ENCODE measurements at places on chromosomes 2 and 18. TPM values are rescaled to one million over a fixed set of nuclear protein-coding genes. Genes with fewer than 3 reads are reported as not detected.

The GREB1 gene
- not detected for total RNA-seq

The POTEC gene
- not detected for total RNA-seq

- peak; percentile 52 for DNase-seq
Observed at GRCh38 chr18:9614401-9615279, at the start of gene PPP4R1. Gene PPP4R1, minus strand, starts transcription at chr18:9614559. Its CDS starts 75 bp downstream, at chr18:9614484.

The NDUFV2 gene
- 106 TPM for total RNA-seq

GRCh38 chr18:68588169-68588568 is 126.7 kb downstream of the TMX3 start:
- DNase-seq = no peak

DNA sequence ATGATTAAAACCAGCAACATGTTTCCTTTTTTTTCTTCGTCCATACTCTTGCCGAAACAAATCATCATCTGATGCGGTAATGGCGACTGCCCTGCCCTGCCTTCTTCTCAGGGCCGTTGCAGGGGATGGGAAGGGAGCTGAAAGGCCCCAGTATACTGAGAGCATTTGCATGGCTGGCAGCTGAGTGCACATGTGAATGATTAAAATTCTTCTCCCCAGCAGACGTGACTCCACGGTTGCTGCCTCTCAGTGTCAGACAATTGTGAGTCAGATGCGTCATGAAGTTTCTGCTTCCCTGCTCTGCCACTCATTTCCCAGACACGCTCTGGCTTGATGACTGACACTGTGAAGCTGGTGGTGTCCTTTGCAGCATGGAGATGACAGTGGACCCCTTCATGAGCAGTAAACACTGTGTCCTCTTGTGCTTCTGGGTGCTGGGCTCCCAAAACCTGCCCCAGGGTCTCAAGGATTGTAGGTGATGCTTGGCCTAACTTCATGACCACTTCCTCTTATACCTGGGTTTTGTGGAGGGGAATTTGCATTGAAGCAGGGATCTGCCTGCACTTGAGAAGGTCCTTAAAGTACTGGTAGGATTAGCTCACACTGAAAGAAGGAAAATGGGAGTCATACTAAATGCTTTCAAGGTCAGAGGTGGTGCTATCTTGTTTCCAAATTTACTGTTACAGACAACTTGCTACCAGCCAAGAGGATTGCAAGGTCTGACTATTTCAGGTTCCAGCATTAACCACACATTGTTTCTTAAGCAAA is 222.5 kb upstream of the COPS8 start:
- DNase-seq = peak; percentile 82

GRCh38 chr2:241559323-241560161 is 997 bp downstream of the BOK start:
- peak; percentile 48 for DNase-seq

The ZNF142 gene
- 3.3 TPM for total RNA-seq

DNA sequence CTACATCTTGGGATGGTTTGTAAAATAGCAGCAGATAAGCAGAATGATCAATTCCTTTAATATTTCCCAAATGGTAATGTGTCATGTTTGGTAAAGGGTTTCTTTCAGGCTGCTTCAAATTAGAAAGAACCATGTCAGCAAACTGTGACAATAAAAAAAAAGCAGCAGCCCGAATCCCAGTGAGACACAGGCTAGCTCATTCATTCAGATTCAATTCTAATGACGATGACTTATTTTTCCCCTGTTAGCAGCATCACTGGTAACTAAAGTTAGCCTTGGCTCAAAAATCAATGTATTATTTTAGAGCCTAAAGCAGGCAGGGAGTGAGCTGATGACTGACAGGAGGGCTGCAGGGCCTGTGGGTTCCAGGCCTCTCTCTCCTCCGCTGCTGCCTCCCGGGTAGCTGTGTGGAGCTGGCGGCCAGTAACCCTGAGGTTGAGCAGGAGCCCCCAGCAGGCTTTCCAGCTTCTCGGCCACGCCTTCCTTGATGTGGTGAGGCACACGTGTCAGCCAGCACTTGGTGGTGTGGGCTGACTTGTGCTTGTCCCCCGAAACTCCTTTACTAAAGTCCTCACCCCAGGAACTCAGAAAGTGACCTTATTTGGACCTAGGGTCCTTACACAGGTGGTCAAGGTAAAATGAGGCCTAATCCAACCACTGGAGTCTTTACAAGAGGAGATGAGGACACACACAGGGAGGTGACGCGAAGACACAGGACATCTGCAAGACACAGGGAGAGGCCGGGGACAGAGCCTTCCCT is 120.5 kb upstream of the HS6ST1 start:
- DNase-seq = no peak

GRCh38 chr2:204004912-204005311 is 68.3 kb downstream of the ICOS start:
- no peak for DNase-seq

- no peak for DNase-seq
Observed at GRCh38 chr18:45295388-45295787, 319.9 kb upstream of the SLC14A2 start.

DNA sequence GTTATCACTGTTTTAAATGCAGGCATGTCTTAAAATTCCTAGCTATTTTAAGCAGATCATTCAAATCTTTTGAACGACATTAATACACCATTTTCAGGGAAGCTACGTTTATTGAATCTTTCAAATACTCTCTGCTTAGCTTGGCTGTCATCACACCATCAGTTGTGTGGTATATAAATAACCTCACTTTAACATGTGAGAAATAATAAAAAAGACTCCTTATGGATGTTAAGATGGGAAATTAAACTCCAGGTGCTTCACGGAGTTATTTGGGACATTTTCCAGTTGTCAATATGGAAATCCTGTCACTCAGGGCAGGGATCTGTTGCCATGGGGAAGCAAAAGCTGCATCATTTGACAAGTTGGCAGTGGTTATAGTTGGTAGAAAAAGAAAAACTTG is 649.2 kb upstream of the CDH2 start:
- DNase-seq = no peak

The MAP2 gene
- total RNA-seq = 0.28 TPM

GRCh38 chr2:58651930-58652329 is 410.8 kb upstream of the FANCL start:
- no peak for DNase-seq

- peak; percentile 80 for DNase-seq
Observed at GRCh38 chr2:218284106-218284811, 8.0 kb downstream of the TMBIM1 start.

The ADAM23 gene
- 3.9 TPM for total RNA-seq

DNA sequence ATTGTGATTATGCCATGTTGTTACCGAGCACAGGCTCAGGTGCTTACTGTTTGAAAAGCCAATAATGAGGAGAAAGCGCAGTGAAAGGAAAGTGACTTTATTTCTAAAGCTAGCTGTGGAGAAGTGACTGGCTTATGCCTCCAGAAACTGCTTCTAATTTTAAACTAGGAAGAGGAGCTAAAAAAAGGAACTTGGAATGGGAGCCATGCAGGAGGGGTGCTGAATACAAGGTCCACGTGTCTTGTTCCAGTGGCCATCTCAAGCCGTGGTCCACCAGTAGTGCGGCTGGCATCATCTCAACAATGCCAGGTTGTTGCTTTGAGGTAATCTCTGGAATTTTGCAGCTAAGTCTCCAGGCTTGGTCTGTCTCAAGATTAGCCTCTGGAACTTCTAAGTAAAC is 282.0 kb downstream of the THSD7B start:
- DNase-seq = no peak

The SEC11C gene
- 10.6 TPM for total RNA-seq

GRCh38 chr2:145159676-145160075 is 639.8 kb upstream of the ZEB2 start:
- no peak for DNase-seq

- no peak for DNase-seq
Observed at GRCh38 chr18:44900627-44901026, 219.9 kb downstream of the SETBP1 start.

- no peak for DNase-seq
Observed at GRCh38 chr2:100625717-100626116, 62.9 kb downstream of the PDCL3 start.

DNA sequence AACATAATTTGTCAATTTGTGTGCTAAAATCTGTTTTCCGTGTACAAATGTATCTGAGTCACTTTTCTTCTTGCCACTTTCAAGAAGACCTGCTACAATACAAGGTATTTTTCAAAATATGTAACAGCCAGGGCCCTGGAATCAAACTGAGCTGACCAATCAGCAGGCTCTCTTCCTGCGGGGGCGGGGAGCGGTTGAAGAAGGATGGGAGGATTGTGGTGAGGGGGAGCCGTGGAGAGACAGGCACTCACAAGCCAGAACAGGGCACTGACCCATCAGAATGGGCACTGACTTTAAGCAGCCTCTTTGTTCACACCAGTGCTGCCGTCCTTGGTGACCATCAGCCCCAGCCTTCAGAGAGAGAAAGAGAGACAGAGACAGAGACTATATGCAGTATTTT is 40.6 kb upstream of the CCNYL1 start:
- no peak for DNase-seq

DNA sequence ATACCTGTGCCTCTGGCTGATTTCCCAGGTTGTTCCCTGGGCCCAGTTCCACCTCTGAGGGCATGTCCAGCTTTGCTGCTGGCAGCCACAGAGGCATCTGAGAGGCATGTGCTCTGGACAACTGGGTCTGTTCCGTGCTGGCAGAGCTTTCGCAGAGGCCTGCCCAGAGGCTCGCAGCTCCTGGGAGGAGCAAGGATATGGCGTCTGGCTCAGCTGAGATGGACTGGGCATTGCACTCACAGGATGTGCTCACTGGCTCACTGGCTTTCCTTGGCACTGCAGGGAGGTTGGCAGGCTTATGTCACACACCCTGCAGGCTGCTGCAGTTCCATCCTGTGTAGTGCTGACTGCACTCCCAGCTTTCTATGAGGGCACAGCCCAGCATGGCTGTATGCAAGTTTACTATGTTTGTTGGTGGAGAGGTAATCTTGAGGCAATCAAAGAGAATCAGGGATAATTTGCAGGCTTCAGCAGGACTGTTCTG is 172.3 kb downstream of the PRKCE start:
- no peak for DNase-seq

- DNase-seq = peak; percentile 13
Observed at GRCh38 chr2:106020032-106020431, 174.1 kb downstream of the UXS1 start.

- no peak for DNase-seq
Observed at GRCh38 chr2:241216211-241216761, 27.8 kb downstream of the ANO7 start.

The TBR1 gene
- total RNA-seq = not detected

GRCh38 chr2:2269989-2270562 is 61.0 kb downstream of the MYT1L start:
- no peak for DNase-seq

- no peak for DNase-seq
Observed at GRCh38 chr2:133716166-133716565, 147.9 kb upstream of the NCKAP5 start.

DNA sequence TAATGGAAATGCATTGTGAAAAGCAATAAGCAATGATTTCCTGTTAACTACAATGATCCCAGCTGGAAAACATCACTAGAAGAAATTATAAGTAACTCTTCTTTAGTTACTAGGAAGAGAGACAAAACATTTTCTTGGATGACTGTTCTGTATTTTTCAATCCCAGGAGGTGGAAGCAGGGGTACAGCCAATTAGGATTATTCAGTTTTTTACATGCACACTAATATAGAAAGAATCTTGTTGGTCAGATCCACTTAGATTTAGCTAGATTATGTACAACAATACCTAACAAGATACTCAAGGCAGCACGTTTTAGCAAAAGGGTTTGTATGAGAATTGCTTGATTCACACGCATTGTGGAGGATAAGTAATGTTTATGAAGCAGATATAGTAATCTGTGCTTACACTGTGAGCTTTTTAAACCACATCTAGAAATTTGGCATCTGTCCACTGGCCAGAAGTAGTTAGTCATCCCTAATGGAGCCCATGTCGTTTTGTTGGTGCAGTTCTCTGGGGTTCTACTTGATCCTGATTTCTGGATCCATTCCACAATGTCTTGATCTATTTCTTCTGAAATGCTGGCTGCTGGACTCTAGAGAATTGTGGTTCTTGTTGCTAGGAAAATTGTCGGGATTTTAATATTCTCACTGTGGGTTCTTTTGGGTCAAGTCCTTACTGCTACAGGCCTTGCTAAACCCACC is 199.7 kb downstream of the ADCYAP1 start:
- DNase-seq = no peak

DNA sequence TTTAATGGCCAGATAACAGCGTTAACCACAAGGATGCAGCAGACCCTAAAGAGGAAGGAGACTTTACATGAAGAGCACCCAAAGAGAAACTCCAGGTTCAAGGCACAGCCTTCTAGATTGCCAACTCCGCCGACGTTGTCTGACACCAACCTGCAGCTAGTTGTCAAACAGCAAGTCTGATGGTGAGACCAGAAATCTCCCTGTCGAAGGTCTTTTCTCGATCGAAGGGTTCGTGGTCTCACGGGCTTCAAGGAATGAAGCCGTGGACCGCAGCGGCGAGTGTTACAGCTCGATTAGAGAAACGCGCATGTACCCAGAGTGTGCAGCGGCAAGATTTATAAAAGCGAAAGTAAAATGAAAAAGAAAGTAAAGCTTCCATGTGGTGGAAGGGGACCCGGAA is 656.3 kb downstream of the XIRP2 start:
- no peak for DNase-seq

GRCh38 chr18:35368595-35368994 is 8.5 kb downstream of the ZNF396 start:
- DNase-seq = no peak

DNA sequence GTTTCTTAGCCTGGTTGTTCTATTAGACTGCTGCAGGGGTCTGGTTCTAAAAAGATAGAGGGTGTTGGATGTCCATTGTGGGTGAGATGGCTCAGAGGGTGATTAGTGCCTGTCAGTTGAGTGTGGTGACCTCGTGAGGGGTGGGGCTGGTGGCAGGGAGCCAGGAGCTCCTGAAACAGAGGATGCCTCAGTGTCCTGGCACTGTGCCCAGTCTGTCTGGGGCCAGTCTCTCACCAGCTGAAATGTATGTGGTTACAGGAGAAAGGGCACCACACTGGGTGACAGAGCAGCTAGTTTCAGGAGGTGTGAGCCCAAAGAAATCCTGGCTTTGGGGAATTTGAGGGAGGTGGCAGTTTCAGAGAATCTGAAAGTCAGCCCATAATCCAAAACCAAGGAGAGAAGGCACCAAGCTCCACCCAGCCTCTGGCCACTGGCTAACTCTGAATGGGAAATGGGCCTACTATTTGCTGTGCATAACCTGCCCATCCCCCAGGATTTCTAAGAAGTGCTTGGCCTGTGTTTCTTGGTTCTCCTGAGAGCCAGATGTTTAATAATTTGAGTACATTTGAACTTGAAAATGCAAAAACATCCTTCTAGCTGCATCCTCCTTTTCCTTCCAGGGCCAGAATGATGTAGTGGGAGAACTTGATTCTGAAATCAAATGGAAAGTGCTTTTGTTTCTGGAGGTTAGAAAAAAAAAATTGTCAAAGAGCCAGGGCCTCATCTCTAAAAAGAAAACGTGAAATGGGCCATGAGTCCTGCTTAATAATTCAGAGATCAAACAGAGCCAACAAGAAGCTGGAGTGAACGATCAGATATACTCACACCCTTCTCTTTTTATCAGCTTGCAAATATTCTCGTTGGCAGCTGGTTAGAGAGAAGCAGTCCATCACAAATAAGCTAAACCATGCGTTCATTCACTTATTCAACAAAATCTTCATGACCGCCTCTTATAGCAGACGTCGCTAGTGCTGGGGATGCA is 92.3 kb downstream of the B3GNT2 start:
- DNase-seq = no peak

All from IMR-90 (cell line).